Stimulated activated CD8-positive, alpha-beta memory T cell treated with anti-CD3 and anti-CD28 coated beads, Interleukin-2, amount 100 ng/mL, for 1 hour (primary cell): ENCODE measurements at places on chromosomes 16 and 17.

- no peak for DNase-seq
These were observed 1145.5 kb downstream of the CDH11 start for GRCh38 chr16:63976345-63976744.

DNA sequence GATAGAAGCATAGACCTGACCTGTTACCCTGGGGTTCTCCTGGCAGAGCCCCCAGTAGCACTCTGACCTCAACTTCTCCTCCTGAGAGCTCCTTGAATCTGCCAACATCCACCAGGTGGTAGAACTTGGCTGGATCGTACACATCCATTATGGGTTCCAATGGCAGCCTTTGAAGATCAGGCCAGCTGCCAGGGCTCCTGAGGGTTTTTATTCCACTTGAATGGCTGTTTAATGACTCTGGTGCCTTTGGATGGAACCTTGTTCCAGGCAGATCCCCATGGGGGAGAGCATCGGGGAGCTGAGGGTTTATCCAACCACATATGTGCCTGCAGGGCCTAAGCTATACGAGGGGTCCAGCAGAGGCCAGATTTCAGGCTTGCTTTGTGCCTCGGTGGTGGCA lies 47.1 kb upstream of the CLEC19A start:
- no peak for DNase-seq

GRCh38 chr16:71666928-71667707 lies 41.1 kb downstream of the MARVELD3 start:
- DNase-seq: no peak

GRCh38 chr17:38441429-38442061 lies 13.3 kb downstream of the ARHGAP23 start:
- DNase-seq: no peak

- DNase-seq: no peak
These were observed 425.1 kb downstream of the UTP18 start for GRCh38 chr17:51685287-51685909.

- DNase-seq: no peak
These were observed 5.9 kb upstream of the SLC13A2 start for GRCh38 chr17:28467456-28468025.

DNA sequence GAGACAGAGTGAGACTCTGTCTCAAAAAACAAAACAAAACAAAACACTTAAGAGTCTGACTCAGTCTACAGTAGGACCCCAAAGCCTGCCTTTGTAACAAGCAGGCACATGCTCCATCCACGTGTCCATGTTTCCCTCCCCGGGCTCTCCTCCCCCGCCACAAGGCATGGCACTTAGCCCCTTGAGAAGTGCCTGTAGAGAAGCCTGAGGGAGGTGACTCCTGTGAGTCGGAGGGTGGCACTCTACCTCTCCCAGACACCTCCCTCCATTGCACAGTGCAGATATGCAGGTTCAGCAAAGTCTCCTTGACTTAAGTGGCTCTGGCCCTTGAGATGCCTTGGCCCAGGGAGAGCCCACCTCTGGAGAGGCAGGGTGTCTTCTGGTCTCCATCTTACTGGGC lies 6.8 kb downstream of the FHOD1 start:
- no peak for DNase-seq

GRCh38 chr16:28910086-28911031 lies 14.7 kb downstream of the RABEP2 start:
- DNase-seq: no peak
